Activated naive CD4-positive, alpha-beta T cell treated with anti-CD3 and anti-CD28 coated beads, Interleukin-2, amount 50 U/mL, for 72 hours (primary cell): ENCODE measurements at places on chromosomes 6 and 20. TPM values are rescaled to one million over a fixed set of nuclear protein-coding genes. Genes with fewer than 3 reads are reported as not detected.

DNA sequence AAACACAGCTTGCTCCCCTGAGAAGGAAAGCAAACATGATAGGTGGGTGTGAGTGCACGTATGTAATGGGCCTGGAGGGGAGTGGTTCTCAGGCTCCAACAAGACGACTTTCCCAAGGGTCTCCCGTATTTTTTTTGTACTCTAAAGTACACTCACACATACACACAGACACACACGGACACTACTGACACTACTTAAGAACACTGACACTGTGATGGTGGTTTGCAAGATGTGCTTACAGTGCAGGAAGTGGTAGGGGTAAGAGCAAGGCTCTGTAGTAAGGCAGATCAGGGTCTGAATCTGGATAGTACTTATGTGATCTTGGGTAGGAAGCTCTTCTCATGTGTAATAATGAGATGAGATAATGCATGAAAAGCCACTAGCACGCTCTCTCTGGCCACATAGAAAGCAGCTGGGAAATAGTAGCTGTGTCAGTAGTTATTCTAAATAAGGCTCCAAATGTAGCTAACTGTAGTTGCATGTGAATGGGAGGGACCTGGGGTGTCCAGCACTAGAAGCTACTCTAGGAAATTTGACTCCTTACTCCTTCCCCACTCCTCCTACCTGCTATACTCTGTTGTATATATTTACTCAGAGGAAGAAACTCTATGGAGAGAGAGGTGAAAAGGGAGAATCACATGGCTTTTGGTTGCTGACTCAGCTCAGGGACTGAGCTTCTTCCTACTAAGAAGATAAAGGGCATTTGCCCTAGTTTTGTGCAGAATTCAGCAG lies 8.4 kb upstream of the ZBTB24 start:
- no peak for DNase-seq

GRCh38 chr6:85236636-85237035 lies 213.2 kb upstream of the NT5E start:
- no peak for DNase-seq

DNA sequence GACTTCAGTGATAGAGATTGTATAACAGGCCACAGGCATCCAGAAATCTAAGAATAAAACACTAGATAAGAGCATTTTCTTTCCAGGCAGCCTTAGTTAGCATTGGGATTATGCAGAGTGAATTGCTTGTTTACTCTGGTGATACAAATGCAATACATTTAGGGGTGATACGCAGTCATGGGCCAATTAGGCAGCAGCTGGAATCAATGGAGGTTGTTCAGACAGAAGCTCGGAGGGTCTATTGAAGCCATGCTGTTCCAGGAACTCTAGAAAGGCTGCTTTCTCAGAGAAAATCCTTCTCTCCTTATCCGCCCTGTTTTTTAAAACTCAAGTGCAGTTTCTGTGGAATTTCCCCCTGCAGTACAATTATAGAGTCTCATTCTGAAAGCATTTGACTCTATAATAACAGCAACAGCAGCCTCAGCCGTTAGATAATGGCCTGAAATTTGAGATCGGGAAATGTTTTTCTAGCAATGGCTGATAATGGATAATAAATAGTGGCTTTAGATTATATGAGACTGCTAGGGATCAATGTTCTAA lies 364.3 kb upstream of the HS3ST5 start:
- DNase-seq, result no peak

DNA sequence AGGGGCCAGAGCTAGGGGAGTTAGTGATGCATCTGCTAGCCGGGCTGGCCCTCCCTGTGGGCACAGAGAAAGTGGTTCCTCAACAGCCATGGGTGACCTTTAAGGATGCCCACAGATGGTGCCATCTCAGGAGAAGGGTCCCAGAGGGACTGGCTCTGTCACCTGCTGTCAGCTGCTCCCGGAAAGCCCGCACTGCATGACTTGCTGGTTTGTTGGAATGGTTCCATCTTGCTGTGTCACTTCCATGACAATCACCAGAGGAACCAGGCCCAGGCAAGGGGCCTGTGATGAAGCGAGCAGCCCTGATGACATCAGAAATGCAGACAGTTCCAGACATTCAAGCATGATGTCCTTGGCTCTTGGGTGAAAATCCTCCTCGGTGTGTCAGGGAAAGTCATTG lies 125.2 kb downstream of the PHACTR3 start:
- DNase-seq, result no peak

DNA sequence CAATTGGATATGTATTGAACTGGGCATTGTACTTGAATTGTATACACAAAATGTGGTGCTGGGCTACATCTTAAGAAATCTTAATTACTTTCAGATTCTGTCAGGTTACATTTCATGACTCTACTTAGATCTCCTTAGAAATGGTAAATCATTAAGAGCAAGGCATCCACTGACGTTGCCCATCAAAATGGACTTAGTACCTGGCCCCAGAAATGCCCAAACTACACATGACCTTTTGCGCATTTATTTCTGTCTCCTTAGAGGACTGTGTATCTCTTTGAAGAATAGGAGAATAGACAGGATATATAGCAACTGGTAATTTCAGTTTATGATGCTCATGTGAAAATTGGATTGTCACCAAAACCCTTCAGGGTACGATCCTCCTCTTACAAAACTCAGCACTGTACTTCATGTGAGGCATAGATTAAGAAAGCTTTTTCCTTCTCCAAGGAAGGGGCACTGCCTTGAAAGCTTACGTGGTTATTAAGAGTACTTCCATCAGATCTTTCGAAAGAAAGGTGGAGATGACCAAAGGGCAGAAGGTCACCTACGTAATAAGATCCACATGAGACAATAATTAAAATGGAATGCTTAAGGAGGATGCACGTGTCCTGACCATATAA lies 61.4 kb upstream of the BMP2 start:
- DNase-seq, result no peak

DNA sequence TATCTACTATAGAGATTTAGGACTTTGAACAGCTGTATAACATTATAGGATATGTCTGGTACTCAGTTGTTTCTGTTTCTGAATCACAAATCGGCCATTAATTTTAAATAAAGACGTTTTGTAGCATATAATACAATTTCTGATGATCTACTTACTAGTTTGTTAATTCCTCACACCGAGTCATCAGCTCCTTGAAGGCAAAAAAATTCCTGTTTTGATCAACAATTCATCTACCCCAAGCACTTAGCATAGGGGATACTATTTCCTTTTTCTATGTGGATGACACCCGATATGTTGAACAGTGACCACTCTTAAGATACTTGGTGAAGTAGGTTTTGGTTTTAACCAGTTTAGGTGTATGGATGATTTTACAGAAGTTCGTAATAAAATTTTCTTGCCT lies 107.3 kb downstream of the NCOA3 start:
- no peak for DNase-seq

PPP1R18 gene
- total RNA-seq, result 274 TPM

HDGFL1 gene
- total RNA-seq, result not detected

IL17A gene
- total RNA-seq, result 0.14 TPM

TRIM10 gene
- total RNA-seq, result not detected
